Thoracic aorta (tissue), 2 donors: ENCODE measurements at places on chromosomes 2 and 18.
A peak's percentile ranks its signal among the peaks of the same experiment; 100 is the strongest.

DNA sequence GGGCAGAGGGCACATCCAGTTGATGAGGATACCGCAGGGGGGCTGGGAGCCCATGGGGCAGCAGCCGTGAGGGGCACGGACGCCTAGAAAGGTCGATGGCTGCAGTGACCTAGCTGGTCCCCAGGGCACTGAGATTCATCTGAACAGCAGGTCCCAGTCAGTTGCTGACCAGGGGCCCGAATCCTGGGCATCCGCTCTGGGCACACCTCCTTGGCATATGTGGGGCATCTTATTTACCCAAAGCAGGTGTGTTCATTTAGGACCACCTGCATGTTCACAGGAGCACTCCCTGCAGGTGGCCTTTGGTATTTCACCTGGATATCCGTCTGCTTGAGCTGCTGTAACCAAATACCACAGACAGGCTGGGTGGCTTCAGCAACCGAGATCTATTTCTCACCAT, 72.0 kb upstream of the ODC1 start:
- DNase-seq: no peak

- DNase-seq: no peak
These were observed 430.0 kb upstream of the TNP1 start for GRCh38 chr2:217289907-217290280.

DNA sequence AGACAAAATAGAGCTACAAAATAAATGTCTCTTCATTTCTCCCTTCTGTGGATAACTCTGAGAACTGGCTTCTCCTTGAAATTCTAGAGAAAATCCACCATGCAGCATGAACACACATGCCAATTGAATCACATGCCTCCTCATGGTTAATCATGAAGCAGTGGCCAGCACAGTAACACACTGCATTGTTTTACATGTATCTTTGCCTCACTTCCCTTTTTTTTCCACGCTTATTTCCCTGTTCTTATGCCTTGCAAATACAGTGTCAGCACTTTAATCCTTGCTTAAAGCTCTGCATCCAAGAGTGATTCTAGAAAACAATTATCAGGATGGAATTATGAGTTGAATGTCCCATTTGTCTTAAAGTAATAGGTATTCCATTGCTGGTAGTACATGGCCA, 50.3 kb upstream of the ZBTB7C start:
- no peak for DNase-seq

DNA sequence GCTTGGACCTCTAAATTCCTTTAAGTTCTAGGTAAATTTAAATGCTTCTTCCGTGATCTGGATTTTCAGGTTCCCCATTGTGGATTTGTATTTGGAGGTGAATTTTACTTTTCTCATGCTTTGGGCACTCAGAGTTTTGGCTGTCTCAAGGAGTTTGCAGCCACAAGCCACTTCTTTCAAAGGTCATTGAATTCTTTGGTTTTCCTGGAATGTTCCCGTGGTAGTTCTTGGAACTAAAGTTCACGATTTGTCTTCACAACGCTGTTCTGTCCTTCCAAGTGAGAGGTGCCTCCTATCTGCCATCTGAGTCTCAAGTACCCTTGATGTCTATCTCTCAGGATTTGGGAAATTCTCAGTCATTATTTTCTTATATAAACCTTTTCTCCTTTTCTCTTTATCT, 1438.7 kb upstream of the ZEB2 start:
- no peak for DNase-seq

GRCh38 chr2:74573747-74574562, 19.4 kb downstream of the DOK1 start:
- DNase-seq: no peak

- DNase-seq: no peak
These were observed 45.8 kb downstream of the TCF7L1 start for GRCh38 chr2:85178980-85179411.

GRCh38 chr2:99886418-99886817, 256.0 kb downstream of the AFF3 start:
- no peak for DNase-seq

GRCh38 chr2:71215447-71215846, 11.5 kb downstream of the PAIP2B start:
- no peak for DNase-seq

GRCh38 chr2:45224321-45224992, 215.2 kb upstream of the SIX2 start:
- DNase-seq: no peak

DNA sequence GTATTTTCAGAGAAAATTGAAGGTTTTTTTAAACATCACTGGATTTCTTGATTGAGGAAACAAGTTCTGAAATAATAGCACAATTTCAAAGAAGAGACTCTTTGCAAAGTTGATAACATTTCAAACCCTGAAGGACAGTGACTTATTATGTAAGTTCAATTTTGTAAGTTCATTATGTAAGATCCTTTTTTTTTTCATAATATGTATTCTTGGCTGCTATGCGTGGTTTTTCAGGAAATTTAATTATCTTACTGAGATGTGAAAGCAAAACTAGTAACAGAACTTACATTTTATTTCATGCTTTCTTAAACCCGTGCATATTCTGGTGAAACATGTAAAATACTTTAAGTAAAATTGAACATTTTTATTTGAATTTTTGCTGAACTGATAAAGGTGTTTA, 65.4 kb downstream of the RIF1 start:
- no peak for DNase-seq

DNA sequence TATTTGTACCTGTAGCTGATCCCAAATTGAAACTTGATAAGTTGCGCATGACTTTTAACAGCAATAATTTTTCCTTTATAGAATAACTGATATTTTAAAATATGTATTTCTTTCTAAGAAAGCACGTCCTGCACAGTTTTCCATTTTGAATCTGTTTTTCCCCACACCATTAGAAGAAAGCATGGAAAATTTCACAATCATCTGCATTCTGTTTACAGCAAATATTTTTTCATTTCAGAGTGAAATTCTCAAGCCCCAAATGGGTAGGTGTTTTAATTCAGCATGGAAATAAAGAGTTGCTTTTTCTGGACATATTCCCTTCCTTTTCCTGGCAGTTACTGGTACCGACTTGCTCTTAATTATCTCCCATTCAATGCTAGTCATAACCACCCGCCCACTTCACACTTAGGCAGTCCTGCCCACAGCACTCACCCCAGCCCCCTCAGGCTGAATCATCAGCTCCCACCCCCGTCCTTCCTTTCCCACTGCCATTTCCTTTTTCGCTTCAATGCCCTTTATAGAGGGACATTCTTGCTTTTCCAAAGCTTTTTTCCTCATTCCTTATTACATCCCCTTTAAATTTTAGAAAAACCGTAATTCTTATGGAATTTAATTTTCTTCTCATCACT, 89.2 kb upstream of the GLS start:
- DNase-seq: peak; percentile 13

- no peak for DNase-seq
These were observed 61.7 kb upstream of the MCFD2 start for GRCh38 chr2:46977280-46977665.

- no peak for DNase-seq
These were observed 69.6 kb downstream of the COL5A2 start for GRCh38 chr2:189109921-189110397.

- no peak for DNase-seq
These were observed 11.4 kb downstream of the SIX3 start for GRCh38 chr2:44952806-44953498.

DNA sequence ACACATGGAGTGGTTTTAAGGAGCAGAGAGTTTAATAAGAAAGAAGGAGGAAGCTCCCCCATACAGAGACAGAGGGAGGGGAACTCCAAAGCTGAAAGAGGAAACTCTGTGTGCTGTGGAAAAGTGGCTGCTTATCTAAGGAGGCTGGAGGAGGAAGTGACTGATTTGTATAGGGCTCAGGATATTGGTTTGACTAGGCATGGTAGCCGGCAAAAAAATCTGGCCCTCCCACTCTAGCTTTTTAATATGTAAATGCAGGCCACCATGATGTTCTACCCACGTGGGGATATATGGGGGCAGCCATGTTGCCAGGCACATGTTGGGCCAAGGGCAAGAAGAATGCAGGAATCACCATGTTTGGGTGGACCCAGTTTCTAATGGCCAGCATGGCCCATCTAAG, 64.3 kb downstream of the HNMT start:
- DNase-seq: no peak

- DNase-seq: no peak
These were observed 192.2 kb upstream of the HS6ST1 start for GRCh38 chr2:128510701-128511397.

- no peak for DNase-seq
These were observed 68.3 kb downstream of the TMEFF2 start for GRCh38 chr2:192126426-192126825.

GRCh38 chr2:69375494-69376353, 11.3 kb downstream of the GFPT1 start:
- DNase-seq: no peak

- DNase-seq: no peak
These were observed 19.1 kb upstream of the ARHGAP25 start for GRCh38 chr2:68715353-68716041.

DNA sequence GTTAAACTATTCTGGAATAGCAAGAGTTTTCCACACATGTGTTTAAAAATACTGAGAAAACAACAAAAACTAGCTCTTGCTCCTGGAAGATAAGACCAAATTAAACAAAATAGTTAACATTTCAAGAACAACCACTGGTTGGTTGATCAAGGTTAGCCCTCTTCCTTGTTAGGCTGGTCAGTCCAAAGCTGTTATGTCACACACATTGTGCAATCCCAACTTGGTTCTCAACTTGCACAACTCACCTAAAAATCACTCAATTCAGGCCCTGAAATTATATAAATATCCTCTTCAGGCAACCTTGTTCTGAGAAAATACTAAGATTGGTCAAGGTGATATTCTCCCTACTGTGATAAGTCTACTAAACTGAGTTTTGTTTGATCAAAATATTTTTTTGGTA, 169.7 kb upstream of the LRP1B start:
- no peak for DNase-seq

- no peak for DNase-seq
These were observed 38.7 kb downstream of the MSTN start for GRCh38 chr2:190023860-190024259.

- DNase-seq: no peak
These were observed 228.1 kb upstream of the PXDN start for GRCh38 chr2:1972422-1972821.

DNA sequence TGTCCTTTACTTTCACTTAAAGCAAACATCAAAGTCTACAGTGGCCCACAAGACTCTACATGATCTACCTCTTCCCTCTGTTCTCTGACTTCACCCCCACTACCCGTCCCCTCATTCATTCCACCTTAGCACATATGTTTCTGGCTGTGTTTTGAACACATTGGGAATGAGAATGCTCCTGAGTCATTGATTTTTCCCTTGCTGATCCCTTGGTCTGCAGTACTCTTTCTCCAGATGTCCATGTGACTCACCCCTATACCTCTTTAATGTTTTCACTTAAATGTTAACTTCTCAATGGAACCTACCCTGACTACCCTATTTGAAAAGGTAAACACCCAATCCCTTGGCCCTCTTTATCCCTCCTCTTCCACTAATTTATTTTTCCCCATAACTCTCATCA, 30.7 kb upstream of the FRZB start:
- DNase-seq: no peak

DNA sequence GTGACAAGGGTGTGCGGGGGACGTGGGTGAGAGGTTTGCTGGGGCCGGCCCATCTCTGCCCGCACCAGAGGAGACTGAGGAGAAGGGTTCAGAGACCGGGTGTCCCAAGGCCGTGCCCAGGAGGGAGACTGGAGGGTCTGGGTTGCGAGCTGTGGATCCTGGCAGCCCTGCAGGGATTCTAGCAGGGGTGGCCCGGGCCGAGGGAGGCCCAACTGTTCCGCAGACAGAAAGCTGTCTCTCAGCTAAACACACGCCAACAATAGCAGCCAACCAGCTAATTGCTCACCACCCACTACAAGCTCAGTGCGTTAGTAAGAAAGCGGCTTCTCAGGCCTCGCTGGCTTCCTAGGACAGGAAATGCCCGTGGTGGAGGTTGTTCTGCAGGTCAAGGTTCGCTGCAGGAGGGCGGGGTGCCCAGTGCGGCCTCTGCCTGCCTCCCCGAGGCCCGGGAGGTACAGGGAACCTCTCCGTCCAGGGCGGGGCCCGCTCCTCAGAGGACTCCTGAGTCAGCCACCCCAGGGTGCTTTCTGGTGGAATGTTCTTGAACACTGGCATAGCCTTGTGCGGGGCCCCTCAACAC, 282.0 kb upstream of the PXDN start:
- no peak for DNase-seq

GRCh38 chr18:71237641-71238040, 948.8 kb downstream of the SOCS6 start:
- no peak for DNase-seq
